Left hindlimb (tissue), 1 donor: ENCODE measurements at places on chromosomes 6 and 20.
A peak's percentile ranks its signal among the peaks of the same experiment; 100 is the strongest.

DNA sequence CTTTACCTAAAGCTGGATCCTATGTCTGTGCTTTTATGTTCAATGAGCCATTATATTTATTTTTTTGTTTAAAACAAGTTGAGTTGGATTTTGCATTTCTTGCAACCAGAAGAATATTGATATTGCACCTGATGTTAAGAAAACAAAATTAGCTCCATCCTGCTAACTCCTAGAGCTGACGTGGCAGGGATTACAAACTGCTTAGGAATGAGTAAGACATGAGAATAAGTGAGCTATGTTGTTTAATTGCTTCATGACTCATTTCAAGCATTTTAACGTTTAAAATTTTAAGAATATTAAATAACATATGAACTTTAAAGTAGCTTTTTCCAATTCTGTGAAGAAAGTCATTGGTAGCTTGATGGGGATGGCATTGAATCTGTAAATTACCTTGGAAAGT is 663.5 kb downstream of the EPM2A start:
- no peak for DNase-seq

DNA sequence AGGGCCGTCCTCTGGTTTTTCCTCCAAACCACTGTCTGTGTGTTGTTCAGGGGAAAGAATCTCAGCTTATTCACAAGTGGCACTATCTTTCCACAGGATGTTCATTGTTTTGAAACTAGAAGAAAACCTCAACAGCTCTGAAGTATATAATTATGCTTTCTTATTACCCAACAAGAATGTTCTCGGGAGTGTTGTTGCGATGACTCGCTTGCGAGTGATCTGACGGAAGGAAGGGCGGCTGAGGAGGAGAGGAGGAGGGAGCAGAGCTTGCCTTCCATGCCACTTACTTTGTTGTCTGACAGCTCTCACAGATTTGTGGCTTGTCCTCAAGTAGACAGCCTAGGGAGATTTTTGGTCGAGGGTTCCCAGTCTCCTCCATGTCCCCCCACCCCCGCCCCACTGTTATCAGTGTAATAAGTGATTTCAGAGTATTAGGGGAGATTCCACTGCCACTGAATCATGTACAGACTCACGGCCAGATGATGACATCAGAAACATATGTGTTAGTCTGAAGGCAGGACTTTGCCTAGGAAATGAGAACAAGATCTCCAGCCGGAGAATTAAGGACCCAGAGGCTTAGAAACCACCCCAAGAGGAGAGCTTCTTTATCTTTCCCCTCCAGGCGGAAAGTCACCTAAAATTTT is 80.7 kb upstream of the CCN6 start:
- peak; percentile 71 for DNase-seq

DNA sequence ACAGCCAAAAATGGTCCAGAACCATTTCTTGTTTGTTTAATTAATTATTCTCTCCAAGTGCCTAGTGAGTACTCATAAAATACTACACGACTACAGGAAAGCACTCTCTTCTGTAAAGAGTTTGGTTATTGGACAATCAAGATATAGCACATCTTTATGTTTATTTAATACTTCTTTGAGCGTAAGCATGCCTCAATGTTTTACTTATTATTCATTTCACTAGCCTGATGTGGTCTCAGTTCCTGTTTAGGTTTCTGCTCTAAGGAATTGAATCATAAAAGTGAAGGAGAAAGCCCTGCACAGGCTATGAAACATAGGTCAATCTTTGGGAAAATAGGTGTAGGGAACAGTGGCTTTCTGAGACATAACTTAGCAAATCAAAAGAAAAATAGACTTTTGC is 45.9 kb upstream of the AIG1 start:
- DNase-seq, result no peak

DNA sequence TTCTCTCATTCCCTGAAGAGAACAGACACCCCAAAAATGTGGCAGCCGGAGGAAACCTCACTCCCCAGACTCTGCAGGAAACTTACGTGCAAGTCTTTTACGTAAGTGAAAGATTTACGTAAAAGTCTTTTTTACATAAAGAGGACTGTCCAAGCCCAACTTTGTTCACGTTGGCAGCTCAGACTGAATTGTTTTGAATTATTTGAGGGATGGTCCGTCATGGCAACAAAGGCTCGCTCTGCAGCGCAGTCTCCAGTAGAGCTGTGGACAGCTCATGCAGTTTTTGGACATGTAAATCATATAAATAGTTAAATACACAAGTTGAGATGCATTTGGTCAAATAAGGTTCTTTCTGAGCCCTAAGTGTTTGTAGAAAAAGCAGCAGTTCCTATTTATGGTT is 394.8 kb downstream of the QKI start:
- DNase-seq, result no peak

- DNase-seq, result no peak
Measured at GRCh38 chr20:32344835-32345506, 13.2 kb upstream of the ASXL1 start.

DNA sequence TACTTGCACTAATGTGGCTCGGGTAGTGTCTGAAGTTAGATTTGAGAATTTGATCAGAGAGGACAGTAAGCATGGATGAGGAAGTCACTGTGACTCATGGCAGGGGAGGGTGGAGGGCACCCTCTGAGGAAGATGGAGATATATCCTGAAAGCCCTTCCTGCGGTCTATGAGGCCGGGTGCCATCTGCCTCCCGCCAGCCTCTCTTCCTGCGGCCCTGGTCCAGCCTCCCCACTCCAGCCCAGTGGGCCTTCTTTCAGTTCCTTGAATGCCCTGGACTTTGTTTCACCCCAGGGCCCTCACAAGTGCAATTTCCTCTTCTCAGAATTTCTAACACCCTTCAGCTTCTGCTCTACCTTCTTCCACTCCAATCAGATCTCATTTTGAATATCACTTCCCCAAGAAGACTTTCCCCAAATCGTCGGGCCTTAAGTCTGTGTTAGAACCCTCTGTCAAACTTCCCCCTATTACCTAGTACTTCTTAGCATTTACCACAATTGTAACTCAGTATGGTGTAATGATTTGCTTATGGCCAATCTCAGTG is 20.2 kb upstream of the TNFAIP3 start:
- DNase-seq, result no peak

DNA sequence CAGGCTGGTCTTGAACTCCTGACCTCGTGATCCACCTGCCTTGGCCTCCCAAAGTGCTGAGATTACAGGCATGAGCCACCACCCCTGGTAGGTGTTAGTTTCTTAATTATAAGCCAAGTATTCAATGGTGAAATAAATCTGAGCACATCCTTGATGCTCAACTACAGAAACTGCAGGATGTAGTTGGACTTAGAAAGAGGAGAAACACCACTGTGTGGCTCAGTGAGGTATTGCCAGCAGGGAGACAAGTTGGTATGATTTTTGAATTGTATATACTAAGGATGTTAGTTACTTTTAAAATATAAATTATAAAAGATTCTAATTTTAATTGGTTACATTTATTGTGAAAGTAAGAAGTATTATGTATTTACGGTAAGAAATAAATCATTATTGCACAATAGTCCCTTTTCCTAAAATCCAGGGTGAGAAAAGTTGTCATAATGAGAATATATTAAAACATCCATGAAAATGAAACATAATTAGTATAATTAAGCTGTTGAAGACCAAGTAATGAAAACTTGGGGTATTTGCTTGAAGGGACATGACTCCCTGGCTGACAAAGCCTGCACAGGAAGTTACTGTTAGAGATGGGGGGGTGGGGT is 17.6 kb downstream of the SLC18B1 start:
- DNase-seq, result no peak

DNA sequence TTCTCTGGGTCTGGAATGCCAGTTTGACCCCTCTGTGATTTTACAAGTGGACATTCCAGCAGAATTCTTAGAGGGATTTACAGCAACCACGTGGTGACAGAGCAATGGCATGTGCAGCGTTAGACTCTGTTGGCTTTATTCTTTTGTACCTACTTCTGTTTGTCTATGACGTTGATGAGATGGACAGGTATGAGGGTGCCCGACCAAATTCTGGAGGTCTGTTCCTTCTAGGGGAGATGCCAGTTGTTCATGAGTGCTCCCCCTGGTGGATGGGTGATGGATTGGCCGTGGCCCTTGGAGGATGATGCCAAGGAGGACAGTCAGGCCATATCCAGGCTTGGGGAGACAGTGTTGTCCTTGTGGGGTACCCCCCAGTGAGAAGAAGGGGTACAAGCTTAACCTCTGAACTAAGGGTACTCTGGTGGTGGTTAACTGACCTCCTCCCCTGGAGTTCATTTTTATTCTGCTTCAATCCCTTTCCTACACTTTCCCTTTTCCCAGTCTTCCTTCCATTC is 198.6 kb downstream of the DTNBP1 start:
- DNase-seq, result no peak

DNA sequence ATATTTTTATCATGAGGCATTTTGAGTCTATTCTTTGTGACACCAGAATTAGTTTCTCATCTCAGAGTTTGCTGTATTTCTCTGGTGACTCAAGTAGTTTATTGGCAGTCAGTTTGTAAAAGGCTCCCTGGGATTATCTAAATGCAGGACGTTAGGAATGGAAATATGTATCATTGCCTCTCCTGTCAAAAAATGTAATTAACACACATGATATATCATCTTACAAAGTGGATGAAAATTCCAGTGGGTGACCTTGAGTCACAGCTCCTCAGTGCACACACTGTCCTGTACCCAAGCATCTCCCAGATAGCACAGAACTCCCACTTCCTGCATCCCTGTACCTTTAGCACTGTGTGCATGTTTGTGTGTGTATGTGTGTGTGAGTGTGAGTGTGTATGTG is 258.6 kb downstream of the LAMA2 start:
- DNase-seq, result no peak

DNA sequence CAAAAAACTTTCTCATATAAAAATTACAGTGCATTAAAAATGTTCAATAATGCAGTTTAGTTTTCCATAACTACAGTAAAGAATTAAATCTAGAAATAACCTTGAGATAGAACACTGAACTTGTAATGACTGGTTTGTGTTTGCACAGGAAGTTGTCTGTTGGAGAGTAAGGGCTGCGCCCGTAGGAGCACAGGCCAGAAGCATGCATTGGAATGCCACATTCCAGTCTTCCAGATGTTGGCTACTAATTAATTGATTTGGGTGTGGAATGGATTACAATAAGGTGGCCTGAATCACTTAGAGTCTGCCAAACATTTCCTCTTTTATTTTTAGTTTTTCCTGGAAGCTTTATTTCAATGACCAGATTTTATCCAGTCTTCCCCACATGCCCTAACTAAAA is 582.6 kb upstream of the MMS22L start:
- no peak for DNase-seq

- DNase-seq, result no peak
Measured at GRCh38 chr6:149940672-149940982, 1.2 kb upstream of the ULBP2 start.

DNA sequence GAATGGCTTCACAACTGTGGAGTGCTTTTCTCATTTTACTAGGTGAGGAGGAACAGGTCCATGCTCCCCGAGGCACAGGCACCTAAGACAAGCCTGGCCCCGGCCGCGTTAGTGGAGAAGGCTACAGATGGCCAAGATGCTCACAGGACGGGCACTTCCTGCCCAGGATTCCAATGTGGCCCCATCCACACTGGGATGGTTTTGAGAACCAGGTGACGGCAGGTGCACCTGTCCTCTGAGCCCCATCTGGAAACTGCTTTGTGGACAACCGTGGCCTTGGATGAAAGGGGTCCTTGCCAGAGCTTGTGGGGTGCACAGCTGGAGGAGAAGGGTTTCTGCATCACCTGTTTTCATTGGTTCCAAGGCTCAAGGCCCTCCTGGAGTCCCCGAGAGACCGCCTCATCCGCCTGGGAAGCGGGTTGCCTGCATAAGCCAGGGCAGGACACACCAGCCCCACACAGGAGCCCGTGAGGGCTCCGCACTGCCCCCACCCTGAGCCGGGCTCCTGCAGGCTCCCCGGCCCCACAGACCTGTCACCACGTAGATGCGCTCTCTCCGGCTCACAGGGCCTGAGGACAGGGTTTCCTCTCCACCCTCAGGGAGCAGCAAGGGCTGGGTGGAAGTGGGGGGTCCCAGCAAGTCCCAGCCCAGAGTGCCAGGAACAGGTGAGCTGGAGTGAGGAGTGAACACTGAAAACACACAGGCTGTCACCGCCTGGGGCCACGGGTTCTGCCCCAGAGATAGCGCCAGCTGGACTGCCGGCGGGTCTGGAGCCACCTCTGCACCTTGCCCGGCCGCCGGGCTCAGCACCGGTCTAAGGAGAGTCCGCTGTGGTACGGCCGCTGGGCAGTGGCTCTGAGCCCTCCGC is 18.3 kb downstream of the NTSR1 start:
- peak; percentile 23 for DNase-seq

DNA sequence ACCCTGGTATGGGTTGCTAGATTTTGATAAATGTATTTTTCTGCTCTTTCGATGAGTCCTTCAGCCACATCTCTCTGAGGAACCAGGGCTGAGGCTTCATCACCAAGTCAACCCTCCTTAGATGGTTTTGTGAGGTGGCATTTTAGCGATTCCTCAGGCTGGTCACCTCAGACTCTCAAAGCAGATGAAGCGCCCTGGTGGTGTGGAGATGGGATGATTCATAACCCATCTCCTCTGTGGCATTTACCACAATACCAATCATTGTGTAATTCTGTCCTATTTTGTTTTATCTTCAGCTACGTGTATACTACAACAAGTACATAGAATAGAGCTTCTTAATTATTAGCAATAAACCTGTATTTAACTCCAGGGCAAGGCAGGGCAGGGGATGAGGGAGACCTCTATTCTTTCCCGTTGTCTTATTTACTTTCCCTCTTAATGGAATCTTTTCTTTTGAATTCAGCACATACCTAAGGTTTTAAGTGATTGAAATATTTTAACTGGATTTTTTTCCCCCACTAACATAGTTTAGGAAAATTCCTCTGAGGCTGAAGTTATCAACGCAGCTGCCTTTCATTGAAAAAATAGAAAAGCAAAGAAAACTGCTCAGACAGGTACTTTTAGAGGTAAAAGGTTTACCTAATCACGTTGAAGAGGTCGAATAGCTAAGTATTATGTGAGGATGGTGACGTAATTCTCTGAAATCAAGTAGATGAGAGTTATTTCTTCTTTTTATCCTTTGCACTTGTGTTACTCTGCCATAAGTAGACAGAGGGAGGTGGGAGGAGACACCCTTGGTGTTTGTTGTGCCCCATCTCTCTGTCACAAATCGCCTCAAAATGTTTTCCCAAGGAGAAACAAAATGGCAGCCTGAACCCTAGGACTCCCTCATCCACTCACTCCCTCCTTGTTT is 57.4 kb upstream of the EDN3 start:
- no peak for DNase-seq

- DNase-seq, result no peak
Measured at GRCh38 chr6:120671519-120671918, 662.8 kb downstream of the TBC1D32 start.

- no peak for DNase-seq
Measured at GRCh38 chr6:107304421-107305025, 154.8 kb downstream of the PDSS2 start.

GRCh38 chr20:2236256-2236655 is 59.5 kb upstream of the TGM3 start:
- no peak for DNase-seq
